ENCODE measurements at places on chromosomes 7 and 10.
A peak's percentile ranks its signal among the peaks of the same experiment; 100 is the strongest.

GRCh38 chr7:157291404-157292080 lies 45.3 kb upstream of the DNAJB6 start:
- no peak for DNase-seq

DNA sequence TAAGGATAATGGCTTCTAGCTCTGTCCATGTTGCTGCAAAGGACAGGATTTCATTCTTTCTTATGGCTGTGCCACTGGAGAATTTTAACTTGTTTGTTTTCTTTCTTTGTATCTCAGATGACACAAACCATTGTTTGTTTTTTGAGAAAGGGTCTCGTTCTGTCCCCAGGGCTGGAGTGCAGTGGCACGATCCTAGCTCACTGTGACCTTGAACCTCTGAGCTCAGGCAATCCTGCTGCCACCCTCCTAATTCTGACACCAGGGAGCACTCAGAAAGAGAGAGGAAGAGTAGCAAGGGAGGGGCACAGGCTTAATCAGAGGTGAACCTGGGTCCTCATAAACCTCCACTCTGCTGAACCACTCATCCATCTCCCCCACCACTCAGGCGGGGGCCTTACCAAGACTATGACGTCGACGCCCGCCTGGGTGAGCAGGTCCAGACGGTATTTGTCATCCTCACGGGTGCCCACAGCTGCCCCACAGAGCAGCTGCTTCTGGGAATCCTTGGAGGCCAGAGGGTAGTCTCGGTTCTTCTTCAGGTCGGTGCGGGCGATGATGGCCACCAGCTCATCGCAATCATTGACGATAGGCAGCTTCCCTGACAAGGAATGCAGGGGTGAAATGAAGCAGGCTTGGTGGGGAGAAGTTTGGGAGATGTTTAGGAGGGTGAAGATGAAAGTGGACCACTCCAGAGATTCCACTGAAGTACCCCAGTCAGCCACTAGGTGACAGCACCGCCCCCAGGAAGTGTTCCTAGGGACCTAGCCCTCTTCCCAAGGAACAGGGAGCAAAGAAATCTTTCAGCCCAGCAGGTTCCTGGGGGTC lies 11.6 kb downstream of the IMPDH1 start:
- peak; percentile 29 for DNase-seq

- no peak for DNase-seq
These were observed 124.5 kb downstream of the PRPF18 start for GRCh38 chr10:13711291-13711690.

- DNase-seq = no peak
These were observed 51.0 kb upstream of the OSBPL3 start for GRCh38 chr7:25031007-25031406.

GRCh38 chr10:68315582-68315981 lies 16.3 kb upstream of the HNRNPH3 start:
- DNase-seq = no peak

GRCh38 chr7:63900394-63901203 lies 98.0 kb upstream of the ZNF722 start:
- peak; percentile 76 for DNase-seq

GRCh38 chr10:1199345-1199673 lies 143.1 kb downstream of the WDR37 start:
- no peak for DNase-seq

GRCh38 chr10:117994771-117995170 lies 52.0 kb downstream of the RAB11FIP2 start:
- DNase-seq = no peak

DNA sequence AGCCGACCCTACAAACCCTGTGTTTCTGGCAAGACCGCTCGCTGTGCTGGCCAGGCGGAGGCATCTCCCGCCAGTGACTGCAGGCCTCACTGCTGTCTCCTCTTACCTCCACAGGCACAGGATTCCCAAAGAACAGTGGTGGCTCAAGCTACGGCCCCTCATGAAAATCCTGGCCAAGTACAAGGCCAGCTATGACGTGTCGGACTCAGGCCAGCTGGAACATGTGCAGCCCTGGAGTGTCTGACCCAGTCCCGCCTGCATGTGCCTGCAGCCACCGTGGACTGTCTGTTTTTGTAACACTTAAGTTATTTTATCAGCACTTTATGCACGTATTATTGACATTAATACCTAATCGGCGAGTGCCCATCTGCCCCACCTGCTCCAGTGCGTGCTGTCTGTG lies 36.2 kb downstream of the PITRM1 start:
- no peak for DNase-seq

- no peak for DNase-seq
These were observed 22.8 kb downstream of the EEPD1 start for GRCh38 chr7:36175886-36176285.

DNA sequence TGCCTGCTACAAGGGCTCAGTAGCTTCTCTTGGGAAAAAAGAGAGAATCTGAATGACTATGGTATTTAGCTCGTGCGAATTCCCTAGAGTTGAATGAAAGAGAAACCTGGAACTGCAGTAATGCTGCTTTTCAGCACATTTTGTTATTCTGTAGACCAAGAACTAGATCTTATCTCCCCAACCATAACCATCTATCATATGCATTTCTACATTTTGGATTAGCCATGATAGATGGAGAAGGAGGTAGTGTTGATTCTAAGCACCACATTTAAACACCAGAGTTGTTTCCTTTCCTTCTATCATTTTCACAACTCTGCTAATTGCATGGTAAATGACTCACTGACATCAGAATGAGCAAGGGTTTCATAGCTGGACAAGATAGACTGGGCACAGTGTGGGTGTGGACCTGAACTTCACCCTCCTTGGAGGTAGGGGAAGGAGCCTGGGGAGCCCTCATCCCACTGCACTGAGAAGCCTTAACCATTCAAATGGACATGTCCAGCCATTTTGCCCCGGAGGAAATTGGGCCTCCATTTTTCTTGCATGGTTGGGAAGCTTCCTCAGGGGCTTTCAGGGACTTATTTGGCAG lies 55.3 kb upstream of the BMPER start:
- DNase-seq = no peak

GRCh38 chr7:23261843-23262452 lies 15.4 kb downstream of the GPNMB start:
- peak; percentile 47 for DNase-seq
